ENCODE measurements at places on chromosomes 12 and 14.
A peak's percentile ranks its signal among the peaks of the same experiment; 100 is the strongest.

GRCh38 chr12:43550831-43551271, 1.2 kb downstream of the ADAMTS20 start:
- DNase-seq = no peak

GRCh38 chr12:2457933-2458414, 336.8 kb upstream of the FKBP4 start:
- no peak for DNase-seq

DNA sequence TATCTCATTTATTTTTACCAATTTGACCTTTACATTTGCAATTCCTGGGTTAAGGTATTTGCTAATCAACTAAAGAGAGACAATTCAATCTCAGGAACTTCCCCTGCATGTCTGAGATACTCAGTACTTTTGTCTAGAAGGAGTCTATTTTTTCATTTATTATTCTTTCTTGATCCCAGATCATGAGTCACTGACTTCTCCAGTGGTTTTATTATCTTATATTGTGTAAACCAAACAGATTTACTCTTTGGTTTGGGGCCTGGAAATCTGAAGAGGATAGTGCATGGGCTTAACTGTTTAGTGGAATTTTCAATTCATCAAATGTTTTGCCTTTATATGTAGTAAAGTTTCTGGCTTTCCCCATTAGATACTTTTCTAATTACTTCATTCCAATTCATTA, 185.4 kb downstream of the ALG10B start:
- DNase-seq = no peak

GRCh38 chr12:99544457-99544856, 103.1 kb upstream of the GARIN6 start:
- no peak for DNase-seq

DNA sequence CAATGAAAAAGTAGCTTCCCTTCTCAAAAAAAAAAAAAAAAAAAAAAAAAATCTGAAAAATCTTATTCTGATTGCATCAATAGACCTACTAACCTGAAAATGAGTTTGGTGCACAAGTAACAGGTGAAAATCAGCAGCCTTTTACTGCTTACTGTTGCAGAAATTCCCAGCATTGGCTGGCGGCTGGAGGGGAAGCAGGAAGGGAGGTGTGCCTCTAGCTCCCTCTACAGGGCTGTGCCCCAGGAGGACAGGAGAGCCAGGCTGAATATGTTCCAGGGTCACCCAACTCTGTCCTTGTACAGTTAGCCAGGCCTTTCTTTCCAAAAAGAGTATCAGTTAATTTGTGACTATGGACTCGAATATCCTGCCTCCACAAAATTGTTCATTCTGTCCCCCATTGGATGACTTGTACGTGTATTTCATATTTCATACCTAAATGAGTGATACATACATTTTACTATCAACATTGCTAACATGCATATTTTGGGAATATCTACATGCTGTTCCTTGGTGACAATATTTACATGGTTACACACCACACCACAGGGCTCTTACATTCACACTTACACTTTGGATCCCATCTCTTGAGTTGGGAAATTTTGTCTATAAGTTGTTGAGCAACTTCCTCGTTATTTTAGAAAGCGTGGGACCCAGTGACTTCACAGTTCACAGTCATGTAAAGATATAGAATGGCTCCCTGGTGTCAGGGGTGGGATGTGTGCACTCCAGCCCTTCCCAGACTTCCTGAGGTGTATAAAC, 124.8 kb downstream of the SAMD4A start:
- no peak for DNase-seq

- no peak for DNase-seq
These were observed 452.2 kb downstream of the IPO8 start for GRCh38 chr12:30243426-30243825.

- no peak for DNase-seq
These were observed 915.8 kb downstream of the VRK1 start for GRCh38 chr14:97713023-97713422.

DNA sequence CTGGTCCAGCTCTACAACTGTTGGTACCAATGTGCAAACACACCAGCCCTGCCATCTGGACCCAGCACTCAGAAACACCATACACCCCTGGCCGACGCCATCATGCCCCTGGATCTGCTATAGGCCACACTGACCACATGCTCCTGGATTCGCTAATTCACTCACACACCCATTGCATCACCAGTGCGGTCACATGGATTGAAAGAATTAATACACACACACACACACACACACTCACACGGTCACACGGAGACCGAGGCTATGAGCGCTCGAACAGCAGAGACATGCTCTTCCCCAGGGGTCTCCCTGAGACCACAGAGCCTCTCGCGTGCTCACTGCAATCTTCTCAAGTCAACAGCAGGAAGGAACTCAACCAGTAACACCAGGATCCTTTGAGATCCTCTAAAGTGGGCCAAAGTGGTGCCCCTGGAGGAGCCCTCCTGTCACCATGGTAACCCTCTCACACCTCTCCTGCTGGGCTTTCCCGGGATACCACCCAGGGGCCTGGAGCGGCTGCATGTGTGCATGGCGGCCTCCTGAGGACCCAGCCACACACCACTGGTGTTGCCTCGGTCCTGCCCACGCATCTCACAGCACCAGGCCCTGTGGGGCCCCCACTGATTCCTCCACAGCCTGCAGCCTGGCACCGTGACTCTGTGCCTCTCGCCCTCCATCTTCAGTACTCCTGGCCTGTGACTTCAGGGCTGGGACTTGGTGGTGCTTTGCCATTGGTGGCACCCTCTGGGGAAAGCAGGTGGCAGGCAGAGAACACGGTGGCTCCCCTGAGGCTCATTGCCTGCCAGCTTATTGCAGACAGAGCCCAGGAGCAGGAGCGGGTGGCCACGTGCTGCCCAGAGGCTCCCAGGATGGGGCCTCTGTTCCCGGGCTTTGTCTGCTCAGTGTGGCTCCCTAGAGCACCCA, 15.1 kb downstream of the LRTM2 start:
- DNase-seq = no peak

GRCh38 chr14:101593411-101594238, 32.3 kb downstream of the DIO3 start:
- DNase-seq = no peak

GRCh38 chr12:55737581-55738122, 5.3 kb upstream of the GDF11 start:
- DNase-seq = no peak

DNA sequence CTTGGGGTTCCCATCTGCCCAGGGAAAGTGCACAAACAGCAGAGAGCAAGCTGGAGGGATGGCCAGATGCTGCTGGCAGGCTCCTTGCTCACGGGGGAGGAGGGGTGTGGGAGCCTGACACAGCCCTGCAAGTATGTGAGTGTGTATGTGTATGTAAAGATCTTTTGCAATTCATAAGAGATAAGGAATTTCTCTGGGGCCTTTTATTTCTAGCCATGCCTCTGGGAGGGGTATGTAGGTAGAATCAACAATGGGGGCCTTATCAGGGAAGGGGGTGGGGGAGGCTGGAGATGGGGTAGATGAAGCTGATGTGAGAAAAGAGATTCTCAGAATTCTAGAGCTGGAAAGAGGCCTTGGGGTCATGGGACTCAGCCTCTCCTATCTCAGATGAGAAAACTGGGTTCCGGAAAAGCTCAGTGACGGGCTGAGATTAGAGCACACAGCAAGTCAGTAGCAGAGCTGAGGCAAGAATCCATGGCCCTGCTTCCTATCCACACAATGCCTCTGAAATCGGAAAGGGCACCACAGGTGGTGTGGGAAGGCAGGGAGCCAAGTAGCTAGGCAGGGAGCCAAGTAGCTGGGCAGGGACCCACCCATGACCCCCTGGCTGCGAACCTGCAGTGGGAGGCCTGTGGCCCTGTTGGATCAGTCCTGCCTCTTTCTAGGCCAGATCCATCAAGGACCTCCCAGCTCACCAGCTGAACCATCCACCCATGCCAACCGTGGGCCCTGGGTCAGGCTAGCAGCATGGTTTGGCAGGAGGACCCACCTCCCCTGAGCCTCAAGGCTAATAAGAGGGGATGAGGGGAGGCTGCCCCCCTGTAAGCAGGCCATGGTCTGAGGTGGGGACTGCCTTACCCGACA, 54.7 kb downstream of the PLEKHG3 start:
- DNase-seq = no peak

DNA sequence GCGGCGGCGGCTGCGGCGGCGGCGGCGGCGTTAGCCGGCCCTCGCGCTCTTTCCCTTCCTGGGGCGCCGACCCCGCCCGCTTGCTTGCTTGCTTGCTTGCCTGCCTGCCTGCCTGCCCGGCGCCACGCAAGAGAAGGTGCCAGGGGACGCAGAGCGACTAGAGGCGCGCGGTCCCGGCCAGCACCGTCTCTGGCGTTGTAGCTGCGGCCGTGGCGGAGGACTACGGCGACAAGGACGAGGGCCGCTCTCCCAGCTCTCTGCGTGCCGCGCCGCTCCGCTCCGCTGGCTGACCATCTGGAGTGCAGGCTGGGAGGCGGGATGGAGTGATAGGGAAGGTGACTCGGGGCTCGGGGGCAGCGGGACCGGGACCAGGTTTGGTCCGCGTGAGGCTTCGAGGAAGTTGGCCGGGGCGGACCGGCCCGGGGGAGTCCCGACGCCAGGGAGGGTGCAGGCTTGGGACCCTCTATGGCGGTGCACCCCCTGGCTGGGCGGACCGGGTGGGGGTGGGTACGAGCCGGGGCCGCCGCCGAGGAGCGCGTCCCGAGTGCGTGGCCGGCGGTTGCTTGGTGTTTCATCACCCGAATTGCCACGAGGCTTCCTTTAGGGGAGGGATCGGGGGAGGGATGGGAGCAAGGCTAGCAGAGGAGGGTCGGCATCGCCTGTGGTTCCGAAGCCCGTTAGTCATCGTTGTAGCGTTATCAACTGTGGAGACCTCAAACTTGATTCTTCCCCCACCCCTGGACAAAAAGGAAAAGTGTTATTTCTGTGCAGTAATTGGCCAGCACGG, 471 bp downstream of the XPOT start:
- peak; percentile 36 for DNase-seq

GRCh38 chr12:30661210-30661609, 34.5 kb downstream of the IPO8 start:
- DNase-seq = no peak

GRCh38 chr14:36055681-36056225, 120.8 kb downstream of the PTCSC3 start:
- DNase-seq = no peak

- no peak for DNase-seq
These were observed 22.0 kb downstream of the PRPF40B start for GRCh38 chr12:49645146-49646039.

DNA sequence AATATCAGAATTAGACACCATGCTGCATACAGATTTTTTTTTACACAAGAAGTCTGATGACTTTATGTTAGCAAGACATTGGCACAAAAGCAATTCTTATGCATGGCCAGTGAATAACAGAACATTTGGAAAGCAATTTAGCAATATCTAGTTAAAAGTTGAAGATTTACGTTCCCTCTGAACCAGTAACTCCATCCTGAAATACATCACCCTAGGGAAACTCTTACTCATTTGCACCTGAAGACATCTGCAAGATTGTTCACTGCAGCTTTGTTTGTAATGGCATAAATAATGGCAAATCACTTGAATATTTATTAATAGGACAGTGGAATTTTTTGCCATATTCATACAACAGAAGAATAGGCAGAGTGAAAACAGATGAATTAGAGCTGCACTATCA, 670.0 kb upstream of the NOVA1 start:
- no peak for DNase-seq

DNA sequence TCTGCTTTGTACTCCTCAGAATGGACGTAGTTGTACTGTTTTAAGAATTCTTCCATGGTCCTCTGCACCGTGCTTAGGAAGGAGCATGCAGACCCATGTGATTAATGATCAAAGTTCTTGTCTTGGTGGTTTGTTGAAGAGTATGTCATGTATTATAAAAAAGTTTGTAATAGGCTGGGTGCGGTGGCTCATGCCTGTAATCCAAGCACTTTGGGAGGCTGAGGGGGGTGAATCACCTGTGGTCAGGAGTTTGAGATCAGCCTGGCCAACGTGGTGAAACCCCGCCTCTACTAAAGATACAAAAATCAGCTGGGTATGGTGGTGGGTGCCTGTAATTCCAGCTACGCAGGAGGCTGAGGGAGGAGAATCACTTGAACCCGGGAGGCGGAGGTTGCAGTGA, 61.8 kb upstream of the RTL1 start:
- no peak for DNase-seq

DNA sequence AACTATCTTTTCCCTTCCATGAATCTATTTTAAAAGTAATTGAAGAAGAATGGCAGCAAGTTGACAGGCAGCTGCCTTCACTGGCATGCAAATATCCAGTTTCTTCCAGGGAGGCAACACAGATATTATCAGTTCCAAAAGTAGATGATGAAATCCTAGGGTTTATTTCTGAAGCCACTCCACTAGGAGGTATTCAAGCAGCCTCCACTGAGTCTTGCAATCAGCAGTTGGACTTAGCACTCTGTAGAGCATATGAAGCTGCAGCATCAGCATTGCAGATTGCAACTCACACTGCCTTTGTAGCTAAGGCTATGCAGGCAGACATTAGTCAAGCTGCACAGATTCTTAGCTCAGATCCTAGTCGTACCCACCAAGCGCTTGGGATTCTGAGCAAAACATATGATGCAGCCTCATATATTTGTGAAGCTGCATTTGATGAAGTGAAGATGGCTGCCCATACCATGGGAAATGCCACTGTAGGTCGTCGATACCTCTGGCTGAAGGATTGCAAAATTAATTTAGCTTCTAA, 18.4 kb downstream of the TMPO start:
- no peak for DNase-seq

DNA sequence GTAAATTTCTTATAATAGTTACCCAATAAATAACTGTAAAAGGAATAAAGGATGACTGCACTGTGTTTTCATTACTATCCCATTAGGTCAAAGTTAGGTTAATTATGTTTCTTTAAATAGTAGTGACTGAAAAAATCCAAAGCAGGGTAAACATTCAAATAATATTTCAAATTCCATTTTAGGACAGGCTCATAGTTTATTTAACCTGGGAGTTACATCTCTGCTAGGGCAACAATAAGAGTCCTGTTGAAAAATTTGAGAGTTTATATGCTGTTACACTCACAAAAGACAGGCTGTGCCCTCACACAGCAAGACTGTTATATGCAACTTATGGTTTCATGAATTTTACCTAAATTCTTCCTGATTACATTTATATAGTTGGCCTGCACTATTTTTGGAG, 8.0 kb downstream of the ERP27 start:
- no peak for DNase-seq

DNA sequence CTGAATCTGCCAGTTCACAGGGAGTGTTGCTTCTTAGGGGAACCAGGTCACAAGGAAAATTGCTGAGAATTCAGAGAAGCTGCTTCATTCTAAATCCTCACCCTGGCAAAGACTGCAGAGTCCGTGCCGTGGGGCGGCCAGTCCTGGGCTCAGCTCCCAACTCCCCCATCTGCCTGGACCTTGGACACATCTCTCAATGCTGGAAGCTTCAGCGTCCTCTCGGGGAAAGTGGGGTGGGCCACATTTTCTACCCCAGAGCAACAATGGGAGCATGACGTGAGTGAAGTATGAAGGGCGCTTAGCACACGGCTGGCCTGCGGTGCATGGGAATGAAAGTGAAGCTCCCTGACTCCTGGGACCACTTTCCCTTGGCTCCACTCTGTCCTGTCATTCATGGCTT, 31.2 kb downstream of the HVCN1 start:
- DNase-seq = no peak

GRCh38 chr12:25644979-25645378, 91.9 kb upstream of the LMNTD1 start:
- DNase-seq = no peak
